ENCODE measurements at places on chromosomes 6 and 20.

GRCh38 chr6:114419175-114419574, 76.4 kb upstream of the HS3ST5 start:
- no peak for DNase-seq

GRCh38 chr6:1494671-1495070, 105.3 kb downstream of the FOXF2 start:
- DNase-seq = no peak

- no peak for DNase-seq
These were observed 100.2 kb upstream of the OPRM1 start for GRCh38 chr6:153938876-153939275.

GRCh38 chr6:6331393-6331792, 10.9 kb upstream of the F13A1 start:
- no peak for DNase-seq

- no peak for DNase-seq
These were observed 90.2 kb downstream of the F13A1 start for GRCh38 chr6:6230286-6230685.

DNA sequence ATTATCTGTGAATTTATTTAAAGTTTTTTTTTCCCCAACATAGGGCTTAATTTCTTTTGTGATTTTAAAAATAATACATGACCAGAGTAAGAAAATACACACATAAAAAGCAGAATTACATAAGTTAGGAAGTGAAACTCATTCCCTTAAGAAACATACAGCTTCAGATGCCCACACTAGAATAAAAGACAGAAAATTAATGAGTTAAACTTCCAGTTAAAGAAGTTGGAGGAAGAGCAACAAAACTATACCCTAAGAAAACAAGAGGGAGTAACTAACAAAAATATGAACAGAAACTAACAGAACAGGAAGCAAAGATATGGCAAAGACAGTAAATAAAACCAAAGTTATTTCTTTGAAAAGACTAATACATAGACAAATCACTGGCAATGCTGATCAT, 107.6 kb upstream of the CEP85L start:
- no peak for DNase-seq

DNA sequence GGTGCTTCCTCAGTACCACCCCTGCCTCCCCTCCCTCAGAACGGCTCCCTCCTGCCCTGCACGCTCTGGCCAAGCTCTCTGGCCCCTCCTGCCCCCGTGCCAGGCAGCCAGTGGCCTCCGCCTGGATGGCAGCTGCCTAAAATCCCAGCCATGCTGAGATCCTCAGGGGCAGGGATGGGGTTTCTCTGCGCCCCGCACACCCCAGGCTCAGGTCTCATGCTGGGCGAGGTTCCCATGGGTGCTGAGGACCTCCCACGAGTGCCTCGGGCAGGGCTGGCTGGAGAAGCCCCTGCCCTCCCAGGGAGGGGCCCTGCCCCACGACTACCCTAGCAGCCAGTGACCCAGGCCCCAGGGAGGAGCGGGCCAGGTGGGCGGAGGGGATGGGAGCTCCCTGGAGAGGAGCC, 2.7 kb downstream of the PTK6 start:
- DNase-seq = no peak

DNA sequence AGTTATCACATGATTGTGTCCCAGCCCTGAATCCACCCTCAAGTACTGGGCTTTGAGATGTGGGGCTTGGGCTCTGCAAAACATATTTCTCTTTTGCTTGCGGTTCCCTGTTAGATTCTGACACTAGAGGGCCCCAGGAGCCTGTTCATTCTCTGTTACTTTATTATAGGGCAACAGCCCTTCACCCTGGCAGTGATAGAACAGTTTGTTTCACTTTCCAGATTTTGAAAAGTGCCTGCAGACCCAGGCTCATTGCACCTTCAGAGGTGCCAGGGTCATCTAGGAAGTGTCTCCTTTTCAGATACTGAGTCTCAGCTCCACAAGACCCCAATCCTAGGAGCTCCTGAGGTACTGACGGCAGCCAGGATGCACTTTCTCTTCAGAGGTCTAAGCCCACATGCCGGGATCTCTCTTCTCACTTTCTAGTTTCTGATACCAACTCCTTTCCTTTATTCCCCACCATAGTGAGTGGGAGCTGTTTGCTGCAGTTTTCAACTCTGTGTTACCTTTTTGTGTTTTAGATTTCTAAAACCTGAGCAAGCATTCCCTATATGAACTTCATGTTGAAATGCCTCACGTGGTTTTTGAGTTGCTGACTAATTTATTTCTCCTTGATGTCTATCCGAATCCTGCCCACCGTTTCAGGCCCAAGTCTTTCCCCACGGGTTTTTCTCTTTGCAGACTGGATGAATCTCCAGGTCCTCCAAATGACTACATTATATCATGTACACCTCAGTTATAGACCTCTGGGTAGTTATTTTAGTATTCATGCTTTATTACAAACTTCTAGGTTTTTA, 10.9 kb downstream of the ABT1 start:
- DNase-seq = peak; percentile 26

DNA sequence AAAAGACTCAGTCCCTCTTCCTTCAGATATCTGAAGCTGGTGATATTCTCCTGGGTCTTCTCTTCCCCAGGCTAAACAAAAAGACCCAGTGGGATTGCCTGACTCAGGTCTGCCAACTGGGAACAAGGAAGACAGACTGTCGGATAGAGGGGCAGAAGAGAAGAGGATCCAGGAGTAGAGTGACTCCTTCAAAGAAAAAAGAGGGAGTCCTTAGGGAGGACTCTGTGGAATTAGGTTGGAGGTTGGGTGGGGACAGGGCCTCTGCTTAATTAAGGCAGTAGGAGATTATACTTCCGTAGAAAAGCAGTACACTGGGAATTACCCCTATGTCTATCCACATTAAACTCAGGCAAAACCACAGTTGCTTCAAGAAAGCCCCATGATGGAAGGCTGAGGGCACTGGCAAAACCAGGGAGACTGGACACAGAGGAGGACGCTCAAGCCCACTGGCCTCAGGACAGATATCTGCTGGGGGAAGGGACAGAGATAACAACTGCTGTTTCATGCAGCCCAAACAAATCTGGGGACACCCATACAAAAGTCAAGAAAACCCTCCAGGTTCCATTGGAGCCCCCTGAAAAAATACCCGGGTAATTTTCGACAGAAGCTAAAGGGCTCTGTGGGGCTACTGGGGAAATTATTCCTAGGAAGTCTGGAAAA, 5.7 kb downstream of the BCL2L1 start:
- DNase-seq = no peak

DNA sequence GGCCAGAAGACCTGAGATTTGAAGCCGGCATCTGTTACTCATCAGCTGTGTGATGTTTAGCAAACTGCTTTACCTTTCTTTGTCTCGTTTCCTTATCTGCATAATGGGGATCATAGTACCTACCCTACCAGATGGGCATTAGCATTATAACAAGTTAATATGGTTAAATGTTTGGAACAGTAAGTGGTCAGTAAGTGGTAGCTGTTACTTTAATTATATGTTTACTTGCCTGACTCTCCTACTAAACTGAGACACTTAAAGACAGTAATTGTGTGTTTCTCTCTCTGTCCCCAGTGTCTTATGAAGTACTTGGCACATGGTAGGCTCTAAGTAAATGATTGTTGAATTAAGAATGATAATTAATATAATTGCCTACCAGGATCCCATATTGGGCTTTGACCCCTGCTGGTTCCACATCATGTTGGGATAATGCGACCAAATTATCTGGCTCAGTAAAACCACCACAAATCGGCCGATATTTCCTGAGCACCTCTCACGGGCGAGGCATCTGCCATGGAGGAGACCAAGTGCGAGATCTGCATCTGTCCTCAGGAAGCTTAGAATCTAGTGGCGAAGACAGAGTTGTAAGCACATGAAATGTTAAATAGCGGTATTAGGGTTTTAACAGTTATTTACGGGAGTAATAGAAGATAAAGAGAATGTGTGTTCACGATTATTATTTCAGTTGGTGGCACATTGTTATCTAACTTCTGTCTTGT, 31.4 kb downstream of the PTK7 start:
- DNase-seq = no peak

- peak; percentile 71 for DNase-seq
These were observed 57.9 kb downstream of the TRIM38 start for GRCh38 chr6:26020329-26021000.

- DNase-seq = no peak
These were observed 1355.1 kb downstream of the HACE1 start for GRCh38 chr6:103504501-103505154.

DNA sequence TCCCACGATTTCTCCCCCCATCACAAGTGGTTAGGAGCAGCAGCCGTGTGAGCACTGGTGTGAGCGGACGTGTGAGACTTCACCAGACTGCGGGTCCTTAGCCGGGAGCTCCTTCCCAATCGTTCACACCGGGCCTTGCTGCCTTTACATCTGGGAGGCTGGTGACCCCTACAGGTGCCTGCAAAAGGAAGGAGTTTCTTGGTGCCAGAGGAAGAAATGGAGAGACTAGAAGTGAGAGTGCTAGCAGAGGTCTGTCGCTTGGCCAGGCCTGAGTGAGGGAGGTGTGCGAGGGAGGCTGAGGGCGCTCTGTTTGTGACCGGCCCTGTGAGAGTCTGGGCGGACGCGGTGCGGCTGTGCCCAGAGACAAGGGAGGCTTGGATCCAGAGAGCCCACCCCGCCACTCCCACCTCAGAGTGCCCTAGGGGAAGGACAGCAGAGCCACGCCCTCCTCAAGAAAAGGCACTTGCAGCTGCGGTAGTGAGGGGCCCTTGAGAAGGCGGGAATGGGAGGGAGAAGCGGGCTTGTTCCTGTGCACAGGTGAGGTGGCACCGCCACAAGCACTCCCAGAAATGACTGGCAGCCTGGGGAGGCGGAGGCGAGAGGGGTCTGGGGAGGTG, 10.0 kb upstream of the ARMC2 start:
- no peak for DNase-seq

DNA sequence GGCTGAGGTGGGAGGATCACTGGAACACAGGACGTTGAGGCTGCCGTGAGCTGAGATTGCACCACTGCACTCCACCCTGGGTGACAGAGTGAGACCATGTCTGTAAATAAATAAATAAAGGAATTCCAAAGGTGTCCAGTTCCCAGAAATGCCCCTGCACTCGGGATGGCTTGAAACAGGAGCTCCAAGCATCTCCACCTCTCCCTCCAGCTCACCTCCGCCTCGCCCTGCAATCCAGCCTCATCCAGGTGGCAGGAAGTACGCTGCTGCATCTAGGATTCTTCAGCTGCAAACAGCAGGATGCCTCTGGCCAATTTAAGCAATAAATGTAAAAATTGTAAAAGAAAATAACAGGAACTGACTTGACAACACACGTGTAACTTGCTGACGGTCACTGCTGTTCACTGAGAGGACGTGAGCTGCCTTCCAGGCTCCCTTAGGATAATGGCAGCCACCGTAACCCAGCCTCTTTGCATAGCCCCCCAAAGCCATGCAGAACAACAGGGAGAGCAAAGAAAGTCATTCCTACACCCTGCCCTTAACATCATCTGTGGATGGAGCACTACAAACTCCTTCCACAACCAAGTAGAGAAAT, 11.4 kb upstream of the GRM4 start:
- DNase-seq = no peak

- no peak for DNase-seq
These were observed 404 bp downstream of the SLC22A23 start for GRCh38 chr6:3456395-3456897.

DNA sequence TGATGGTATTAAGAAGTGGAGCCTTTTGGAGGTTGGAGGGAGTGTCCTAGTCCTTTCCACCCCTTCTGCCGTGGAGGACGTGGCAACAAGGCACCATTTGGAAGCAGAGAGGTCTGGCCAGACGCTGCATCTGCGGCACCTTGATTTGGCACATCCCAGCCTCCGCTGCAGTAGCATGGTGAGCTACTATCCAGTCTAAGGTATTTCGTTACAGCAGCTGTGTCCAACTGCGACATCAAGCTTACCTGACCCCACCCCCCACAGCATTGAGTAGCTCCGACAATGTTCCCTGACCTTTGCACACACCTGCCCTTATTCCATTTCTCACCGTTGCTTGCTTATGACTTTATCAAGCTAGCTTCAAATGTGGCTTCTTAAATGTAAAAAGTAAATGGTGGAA, 29.8 kb upstream of the SYNJ2 start:
- DNase-seq = no peak

DNA sequence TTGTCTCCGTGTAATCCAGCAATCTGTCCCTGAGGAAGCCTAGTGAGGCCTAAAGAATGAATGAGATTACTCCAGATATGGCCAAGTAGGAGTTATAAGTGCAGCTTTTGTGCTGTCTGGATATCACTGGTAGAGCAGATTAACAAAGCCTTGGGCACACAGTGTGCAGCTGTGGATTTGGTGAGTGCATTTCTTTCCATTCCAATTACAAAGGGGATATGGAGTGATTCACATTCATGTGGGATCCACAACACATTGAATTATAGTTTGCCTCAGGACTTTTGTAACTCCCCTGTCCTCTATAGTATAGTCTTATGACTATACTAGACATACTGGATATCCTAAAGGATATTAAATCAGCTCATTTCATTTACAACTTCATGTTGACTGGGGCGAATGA, 47.1 kb downstream of the HLA-F start:
- DNase-seq = no peak

GRCh38 chr6:139108378-139108777, 26.5 kb upstream of the HECA start:
- DNase-seq = no peak

- DNase-seq = no peak
These were observed 211.0 kb downstream of the NFATC2 start for GRCh38 chr20:51331481-51331880.

DNA sequence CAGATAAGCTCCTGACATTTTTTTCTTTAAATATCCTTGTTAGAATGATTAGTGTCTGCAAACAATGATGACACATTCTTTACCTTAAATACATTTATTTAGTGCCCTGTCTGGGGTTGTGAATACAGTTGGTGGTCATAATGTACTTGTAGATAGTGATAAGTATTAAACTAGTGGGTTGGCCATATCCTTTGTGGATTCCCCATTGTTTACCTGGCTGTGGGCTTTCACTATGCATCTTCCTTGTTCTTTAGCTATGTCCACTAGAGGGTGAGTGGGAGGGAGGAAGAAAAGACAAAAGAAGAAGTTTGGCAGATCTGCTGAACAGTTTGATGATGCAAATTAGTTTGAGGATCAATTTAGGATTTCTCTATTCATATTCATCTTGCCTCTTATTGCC, 15.7 kb downstream of the HS3ST5 start:
- DNase-seq = no peak

DNA sequence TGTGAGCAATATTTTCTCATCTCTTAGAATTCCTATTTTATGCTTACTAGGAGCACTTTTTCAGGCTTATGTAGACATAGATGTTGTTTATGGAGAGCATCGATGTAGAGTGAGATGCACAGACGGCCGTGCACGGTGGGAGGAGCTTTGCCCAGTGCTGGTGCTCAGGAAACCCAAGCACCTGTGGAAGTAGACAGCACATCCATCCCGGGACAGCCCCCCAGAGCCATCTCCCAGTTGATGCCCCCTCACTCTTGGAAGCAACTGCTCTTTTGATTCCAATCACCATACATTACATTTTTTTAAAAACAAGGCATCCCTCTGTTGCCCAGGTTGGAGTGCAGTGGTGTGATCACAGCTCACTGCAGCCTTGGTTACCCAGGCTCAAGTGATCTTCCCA, 143.7 kb downstream of the SMOC2 start:
- no peak for DNase-seq

DNA sequence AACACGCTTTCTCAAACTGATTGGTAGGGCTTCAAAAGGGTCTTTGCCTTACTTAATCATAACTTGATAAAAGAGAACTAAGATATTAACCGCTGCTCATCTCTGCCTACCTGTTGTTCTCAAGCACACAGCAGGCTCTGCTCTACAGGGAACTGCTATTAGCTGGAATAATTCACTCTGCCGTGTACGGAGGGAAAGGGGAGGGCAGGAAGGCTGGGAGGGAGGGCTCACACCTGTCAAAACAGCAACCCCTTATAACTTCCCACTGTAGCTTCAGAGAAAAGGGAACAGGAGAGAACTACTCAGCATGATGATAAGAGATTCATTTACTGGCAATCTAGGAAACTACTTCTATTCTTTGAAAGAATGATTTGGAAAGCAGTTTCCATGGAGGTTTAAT, 75.1 kb downstream of the ZMYND8 start:
- DNase-seq = no peak

Measured in activated CD4-positive, alpha-beta T cell treated with anti-CD3 and anti-CD28 coated beads, Interleukin-2, amount 50 U/mL, for 24 hours (primary cell).